Fibroblast of skin of back (primary cell): ENCODE measurements at places on chromosomes 7 and 10.
A peak's percentile ranks its signal among the peaks of the same experiment; 100 is the strongest.

DNA sequence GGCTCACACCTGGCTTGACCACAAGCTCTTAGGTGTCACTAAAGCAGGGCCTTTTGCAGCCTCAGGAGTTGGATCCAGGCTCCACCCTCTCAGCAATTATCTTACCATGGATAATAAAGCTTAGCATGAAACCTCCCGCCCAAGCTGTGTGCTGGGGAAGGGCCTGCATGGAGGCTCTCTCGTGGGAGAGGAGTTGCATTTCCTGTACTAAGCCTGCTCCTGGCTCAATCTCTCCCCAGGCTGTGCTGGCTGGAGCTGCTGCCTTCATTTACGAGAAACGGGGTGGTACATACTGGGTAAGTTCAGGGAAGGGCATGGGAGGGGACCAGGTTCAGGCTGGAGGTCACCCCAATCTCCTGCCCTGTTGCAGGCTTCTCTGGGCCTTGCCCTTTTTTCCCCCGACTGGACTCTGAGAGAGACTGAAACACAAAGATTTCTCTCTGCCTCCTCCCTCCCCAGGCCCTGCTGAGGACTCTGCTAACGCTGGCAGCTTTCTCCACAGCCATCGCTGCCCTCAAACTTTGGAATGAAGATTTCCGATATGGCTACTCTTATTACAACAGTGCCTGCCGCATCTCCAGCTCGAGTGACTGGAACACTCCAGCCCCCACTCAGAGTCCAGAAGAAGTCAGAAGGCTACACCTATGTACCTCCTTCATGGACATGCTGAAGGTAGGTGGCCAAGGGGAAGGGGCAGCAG lies 2.7 kb downstream of the TMEM176A start:
- no peak for DNase-seq

GRCh38 chr7:20541608-20542349 lies 73.7 kb upstream of the ABCB5 start:
- DNase-seq: no peak

DNA sequence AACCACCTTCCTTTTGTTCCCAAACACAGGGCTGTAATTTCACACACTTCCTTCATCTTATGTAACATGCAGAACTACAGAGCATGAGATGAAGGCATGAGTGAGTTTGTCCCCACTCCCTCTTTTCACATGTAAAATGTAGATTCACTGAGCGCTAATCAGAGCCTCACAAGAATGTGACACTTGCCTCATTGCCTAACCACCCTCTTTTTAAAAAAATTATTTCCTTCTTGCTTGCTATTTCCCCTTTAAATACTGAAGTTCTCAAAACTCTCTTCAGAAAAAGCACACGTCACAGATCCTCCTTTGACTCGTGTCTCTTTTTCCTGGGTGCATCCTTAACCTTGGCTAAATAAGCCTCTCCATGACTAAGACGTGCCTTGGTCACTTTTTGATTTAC lies 121.2 kb upstream of the TARP start:
- no peak for DNase-seq

DNA sequence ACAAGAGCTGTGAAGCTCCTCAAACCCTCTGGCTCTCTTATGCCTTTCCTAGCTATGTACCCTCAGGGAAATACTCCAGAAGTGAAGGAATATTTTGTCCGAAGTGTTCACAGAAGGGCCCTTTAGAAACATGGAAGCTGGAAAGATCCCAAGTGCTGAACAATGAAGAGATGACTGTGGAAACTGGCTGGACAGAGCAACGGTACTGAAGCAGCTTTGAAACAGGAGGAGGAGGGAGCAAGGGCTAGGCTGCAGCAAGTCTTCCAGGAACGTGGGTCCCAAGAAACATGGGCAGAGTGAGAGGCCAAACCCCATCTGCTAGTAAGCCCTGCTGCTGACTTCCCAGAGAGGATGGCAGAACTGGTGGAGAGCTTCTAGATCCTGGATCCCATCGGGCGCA lies 3.0 kb upstream of the PSAP start:
- DNase-seq: no peak

GRCh38 chr7:85186521-85187241 lies at the start of gene SEMA3D:
Gene SEMA3D (minus strand): TSS chr7:85187056. CDS start chr7:85121891, 65,165 bp downstream.
- peak; percentile 80 for DNase-seq

DNA sequence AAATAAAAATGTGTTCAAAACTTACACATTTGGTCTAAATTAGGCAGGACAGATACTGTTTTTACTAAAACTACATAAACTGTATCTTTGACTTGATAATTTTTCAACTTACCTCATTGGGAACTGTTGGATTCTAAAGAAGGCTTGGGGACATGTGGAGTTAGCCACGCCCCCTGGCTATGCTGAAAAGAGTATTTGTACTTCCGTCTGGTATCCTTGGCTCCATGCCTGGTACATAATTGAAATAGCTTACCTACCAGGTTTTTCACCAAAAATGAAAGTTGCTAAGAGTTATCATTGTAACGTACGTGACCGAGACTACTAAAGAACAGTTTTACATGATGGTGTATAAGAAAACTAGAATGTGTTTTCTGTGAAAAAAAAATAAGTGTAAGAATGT lies 604.8 kb upstream of the IGFBP3 start:
- no peak for DNase-seq

GRCh38 chr7:155766966-155767916 lies 45.0 kb downstream of the SHH start:
- no peak for DNase-seq

GRCh38 chr7:142469696-142470543 lies 212.1 kb upstream of the PRSS58 start:
- no peak for DNase-seq

- peak; percentile 90 for DNase-seq
These were observed 169.0 kb upstream of the PRKCQ start for GRCh38 chr10:6748981-6749635.

- no peak for DNase-seq
These were observed 19.6 kb upstream of the GIMAP2 start for GRCh38 chr7:150665896-150666295.

GRCh38 chr10:75283671-75284470 lies 48.1 kb upstream of the COMTD1 start:
- DNase-seq: peak; percentile 75

DNA sequence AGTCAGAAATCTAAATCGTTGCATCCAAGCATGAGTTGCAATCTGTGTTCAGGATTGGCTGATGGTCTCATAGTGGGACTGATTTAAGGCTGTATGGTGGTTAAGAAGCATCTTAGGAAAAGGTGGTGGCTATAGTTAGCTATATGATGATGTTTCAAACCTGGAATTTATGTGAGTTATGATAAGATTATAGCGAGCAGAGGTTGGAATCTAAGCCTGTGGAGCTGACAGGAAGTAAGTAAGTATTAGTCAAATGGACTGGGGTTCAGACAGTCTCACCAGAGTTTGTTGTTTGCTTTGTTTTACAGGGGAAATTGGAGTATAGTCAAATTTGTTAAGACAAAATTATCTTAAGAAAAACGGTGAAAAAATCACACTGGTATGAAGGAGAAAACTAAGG lies 56.7 kb downstream of the ANKRD7 start:
- peak; percentile 8 for DNase-seq

DNA sequence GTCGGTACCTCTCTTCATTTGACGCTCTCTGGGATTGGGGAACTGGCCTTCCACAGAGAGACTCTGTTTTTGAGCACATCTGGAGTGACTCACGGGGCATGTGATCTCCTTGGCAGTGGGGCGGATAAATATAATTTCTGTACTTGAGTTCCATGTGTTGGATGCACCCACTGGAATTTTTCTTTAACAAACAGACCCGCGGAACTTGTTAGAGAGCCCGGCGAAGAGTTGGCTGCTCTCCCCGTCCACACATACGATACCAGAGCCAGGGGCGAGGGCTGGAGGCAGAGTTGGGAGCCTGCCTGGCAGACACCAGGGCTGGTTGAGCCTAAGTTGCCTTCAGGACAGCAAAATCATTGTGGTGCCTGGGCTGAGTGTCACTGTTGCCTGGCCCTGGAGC lies at the start of gene FAM180A:
Gene FAM180A (minus strand): TSS at position 44 of the 400 bp plus-strand sequence. CDS start 233 bp downstream, outside the sequence.
- peak; percentile 79 for DNase-seq

- no peak for DNase-seq
These were observed 627.0 kb downstream of the ACTR3B start for GRCh38 chr7:153386556-153386955.

GRCh38 chr10:57657164-57657765 lies 610.4 kb downstream of the IPMK start:
- peak; percentile 36 for DNase-seq

GRCh38 chr10:108689891-108690290 lies 1233.4 kb downstream of the XPNPEP1 start:
- no peak for DNase-seq

GRCh38 chr10:12344375-12345110 lies 4.8 kb upstream of the CAMK1D start:
- no peak for DNase-seq

DNA sequence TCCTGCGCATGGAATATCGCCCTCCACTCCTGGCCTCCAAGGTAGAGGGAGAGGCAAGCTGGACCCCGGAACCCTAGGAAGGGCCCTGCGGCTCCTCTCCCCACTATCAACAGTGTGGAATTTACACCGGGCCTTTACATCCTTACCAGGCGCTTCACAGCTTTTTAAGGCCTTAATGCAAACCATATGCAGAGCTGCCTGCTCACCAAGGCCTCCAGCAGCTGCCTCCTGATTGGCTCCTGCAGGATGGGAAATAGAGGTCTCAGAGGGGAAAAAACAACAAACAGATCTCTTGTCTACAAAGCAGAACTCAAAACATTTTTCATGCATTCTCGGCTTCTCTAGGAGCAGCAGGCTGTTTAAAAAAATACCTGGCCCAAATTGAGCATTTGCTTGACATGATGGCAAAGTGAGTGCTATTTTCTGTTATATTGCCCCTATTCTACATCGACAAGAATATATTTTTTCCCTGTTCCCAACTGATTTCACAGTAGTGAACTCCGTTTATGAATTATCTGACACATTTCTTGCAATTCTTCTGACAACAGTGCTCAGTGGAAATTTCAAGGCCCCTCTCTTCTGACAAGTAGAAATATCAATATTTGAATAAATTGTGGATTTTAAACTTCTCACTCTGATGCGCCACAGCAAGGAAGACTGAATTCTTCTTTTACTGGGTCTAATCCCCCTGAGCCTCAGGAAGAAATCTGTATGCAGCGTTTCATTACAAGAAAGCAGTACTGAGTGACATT lies 51.7 kb downstream of the EBF3 start:
- DNase-seq: peak; percentile 47

DNA sequence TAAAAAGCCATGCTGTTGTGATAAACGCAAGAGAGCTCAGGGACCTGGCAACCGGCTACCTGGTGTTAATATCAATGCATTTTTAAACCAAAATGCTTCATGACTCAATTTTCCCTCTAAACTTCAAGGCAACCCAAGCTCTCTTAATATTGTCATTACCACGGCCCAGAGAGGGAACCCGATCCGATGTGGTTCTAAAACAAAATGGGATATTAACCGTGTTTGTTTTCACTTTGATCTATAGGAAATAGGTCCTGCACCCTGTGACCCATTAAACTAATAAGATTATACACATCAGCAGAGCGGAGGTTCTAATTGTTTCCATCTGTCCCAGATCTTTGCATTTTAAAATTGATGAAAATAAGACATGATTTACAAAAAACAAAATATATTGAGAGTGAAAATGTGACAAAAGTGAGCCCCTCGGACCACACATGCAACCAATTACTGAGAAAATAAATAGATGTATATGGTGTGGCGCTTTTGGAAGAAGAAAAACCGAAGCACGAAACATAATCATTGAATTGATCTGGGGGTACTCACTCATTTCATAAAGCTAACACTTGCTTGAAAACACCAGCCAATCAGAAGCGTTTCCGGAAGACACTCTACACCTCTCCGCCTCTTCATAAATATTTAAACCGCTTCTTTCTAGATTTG lies 290.3 kb upstream of the NFE2L3 start:
- DNase-seq: no peak
